A549 treated with ZK216348 at 1 μM for 4 hours (cell line): ENCODE measurements at places on chromosomes 5 and 9. TPM values are rescaled to one million over a fixed set of nuclear protein-coding genes. Genes with fewer than 3 reads are reported as not detected.

The CDC25C gene
- 10.3 to 13.5 TPM (median 10.6 TPM) in 5 replicates for total RNA-seq

The PFN3 gene
- not detected in 5 replicates for total RNA-seq

The STK32A gene
- 0.20 to 0.74 TPM (median 0.29 TPM) in 5 replicates for total RNA-seq

The ACOT12 gene
- total RNA-seq = not detected in 5 replicates

The SPAG8 gene
- 0.32 to 0.72 TPM (median 0.56 TPM) in 4 of 5 replicates, not detected in the other for total RNA-seq

The GCNT4 gene
- total RNA-seq = 0.33 to 0.72 TPM (median 0.34 TPM) in 5 replicates

The NTNG2 gene
- total RNA-seq = 1.2 to 4.8 TPM (median 3.1 TPM) in 5 replicates

The FOXB2 gene
- not detected in 5 replicates for total RNA-seq

The SMIM33 gene
- total RNA-seq = not detected in 5 replicates

The TLX3 gene
- not detected in 5 replicates for total RNA-seq

The POLR3G gene
- total RNA-seq = 9.2 to 19.3 TPM (median 17.2 TPM) in 5 replicates

The PDCD1LG2 gene
- total RNA-seq = 0.19 to 0.33 TPM (median 0.29 TPM) in 5 replicates

The CCDC152 gene
- not detected in 5 replicates for total RNA-seq

The DCAF10 gene
- total RNA-seq = 10.4 to 13.4 TPM (median 12.8 TPM) in 5 replicates

The SLC6A18 gene
- not detected in 5 replicates for total RNA-seq

The FBXO38 gene
- total RNA-seq = 14.7 to 20.6 TPM (median 20.4 TPM) in 5 replicates
